ENCODE measurements at places on chromosomes 11 and 22.
A peak's percentile ranks its signal among the peaks of the same experiment; 100 is the strongest.

DNA sequence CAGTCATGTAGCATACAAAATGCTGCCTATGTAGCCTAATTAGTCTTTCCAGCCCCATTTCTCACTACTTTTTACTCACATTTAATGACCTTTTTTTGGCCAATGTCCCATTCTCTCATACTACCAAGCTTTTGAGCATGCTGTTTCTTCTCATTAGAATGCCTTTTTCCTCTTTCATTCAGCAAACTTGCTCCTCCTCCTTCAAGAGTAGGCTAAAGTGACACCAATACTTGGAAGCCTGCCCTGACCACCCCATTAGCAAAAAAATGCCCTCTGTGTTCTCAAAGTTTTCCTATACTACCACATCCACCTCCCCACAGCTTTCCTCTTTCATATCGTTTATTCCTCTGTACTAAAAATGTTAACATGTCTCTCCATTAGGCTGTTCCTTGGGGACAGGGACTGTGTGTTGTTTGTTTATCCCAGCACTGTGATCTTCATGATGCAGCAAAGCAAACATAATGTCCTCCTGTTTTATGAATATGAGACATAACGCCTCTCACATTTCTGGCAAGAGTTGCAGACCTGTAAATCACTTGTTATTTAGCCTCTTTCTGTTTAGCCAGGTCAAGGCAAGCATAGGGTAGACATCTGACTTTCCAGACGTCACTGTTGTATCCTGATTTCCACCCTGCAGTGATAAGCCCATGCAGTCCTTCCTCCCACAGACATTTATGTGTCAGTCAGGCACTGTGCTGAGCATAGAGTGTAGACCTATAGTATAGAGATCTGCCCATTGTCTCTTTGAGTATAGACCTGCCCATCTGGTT, 62.0 kb upstream of the UCP3 start:
- no peak for DNase-seq

GRCh38 chr11:34823639-34824038, 92.5 kb downstream of the APIP start:
- no peak for DNase-seq

GRCh38 chr11:62921573-62922188, 518 bp upstream of the CHRM1 start:
- no peak for DNase-seq

- no peak for DNase-seq
Observed at GRCh38 chr22:20661473-20661872, 112.4 kb upstream of the SERPIND1 start.

DNA sequence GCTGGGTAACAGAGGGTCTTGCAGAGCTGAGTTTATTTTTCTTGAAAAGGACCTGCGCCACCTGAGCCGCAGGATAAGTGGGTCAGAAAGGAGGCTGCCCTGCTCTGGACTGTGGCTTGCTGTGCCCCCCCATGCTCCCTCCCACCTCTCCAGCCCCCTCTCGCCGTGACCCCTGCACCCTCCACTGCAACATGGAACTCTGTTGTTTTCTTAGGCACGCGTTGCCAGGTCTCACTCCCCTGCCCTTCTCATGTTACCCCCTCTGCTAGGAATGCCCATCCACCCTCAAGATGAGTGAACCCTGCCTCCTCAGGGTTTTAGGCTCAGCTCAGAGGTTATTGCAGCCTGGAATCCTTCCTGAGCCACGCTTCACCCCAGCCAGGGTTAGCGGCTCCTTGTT, 10.8 kb downstream of the ETS1 start:
- DNase-seq = no peak

DNA sequence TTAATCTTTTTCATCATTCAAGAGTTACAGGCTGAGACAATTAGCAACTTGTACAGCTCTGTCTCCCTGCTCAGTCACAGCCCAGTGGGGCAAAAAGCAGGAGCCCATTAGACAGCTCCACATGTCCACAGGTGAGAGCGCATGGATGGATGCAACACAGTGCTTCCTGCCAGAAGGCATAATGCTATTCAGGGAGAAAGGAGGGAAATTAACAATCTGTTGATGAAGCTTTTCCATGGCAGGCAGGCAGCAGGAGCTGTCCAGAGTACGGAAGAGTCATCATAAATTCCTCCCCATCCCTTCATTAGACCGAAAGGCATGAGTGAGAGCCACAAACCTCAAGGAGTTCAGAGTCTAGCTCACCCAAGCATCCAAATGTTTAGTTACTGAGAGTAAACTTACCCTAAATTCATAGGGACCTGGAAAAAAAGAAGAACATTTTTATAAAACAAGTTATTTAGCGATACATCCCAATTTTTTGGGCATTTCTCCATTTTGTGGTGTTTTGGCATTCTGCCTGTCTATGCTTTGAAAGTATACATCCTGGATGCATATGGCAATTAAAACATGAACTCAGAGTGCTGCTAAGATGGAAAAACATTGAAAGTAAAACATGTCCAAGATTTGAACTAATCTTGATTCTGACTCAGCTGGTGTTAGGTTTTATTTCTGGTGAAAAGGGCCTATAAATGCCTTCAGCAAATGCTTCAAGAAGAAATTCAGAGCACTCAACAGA, 428.1 kb downstream of the OPCML start:
- no peak for DNase-seq

DNA sequence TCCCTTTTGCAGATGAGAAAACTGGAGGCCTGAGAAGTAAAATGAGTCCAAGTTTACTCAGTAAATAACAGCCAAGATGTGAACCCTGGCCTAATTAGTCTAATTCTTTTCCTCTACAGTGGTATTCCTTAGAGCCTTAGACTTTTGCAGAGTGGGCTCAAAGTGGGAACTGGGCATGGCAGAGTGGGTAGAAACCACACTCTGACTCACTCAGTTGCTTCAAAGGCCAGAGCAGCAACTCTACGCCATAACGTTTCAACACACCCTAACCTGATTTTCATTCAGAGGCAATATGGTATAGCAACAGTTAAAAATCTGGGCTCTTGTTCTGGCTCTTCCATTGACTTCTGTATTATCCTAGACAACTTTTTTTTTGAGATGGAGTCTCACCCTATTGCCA, 2.8 kb downstream of the THRSP start:
- DNase-seq = no peak

GRCh38 chr11:3865388-3866193, 10.1 kb downstream of the STIM1 start:
- DNase-seq = no peak

DNA sequence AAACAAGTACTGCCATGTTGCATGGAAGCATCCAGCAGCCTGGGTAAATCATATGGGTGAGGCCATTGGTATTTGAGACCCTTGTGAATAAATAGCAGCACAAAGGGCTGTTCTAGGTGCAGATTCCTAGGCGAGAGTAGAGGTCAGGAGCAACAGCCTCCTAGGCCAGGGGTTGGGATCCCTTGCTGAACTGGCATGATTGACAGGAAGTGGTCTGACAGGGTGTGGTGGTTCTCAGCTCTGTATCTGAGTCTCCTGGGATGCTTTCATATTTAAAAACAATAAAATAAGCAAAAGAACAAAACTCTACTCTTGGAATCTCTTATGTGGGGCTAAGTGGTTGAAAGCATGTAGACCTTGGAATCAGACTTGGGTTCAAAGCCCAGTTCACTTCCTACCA, 35.8 kb downstream of the INSC start:
- no peak for DNase-seq

- DNase-seq = no peak
Observed at GRCh38 chr11:12127206-12127898, 17.0 kb downstream of the MICAL2 start.

- no peak for DNase-seq
Observed at GRCh38 chr11:20015529-20016427, 144.5 kb downstream of the DBX1 start.

- no peak for DNase-seq
Observed at GRCh38 chr11:122192634-122193255, 76.7 kb upstream of the BLID start.

DNA sequence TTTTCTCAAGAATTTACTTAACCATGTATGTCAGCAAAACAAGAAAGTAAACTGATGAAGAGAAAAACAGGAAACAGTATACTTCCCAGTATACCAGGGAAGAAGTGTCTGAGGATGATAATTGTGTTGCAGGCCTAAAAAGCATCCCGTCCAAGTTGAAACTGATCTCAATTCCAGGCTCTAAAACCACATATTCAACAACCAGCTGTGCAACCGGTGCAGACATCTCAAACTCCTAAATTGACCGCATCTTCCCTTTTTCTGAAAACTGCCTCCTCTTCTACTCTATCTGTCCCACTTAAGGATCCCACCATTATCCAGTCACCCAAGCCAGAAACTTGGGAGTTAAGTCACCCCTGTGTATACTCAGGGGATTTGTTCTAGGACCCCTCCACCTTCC, 47.2 kb downstream of the CCDC83 start:
- no peak for DNase-seq

- DNase-seq = no peak
Observed at GRCh38 chr22:28021998-28022660, 103.1 kb upstream of the PITPNB start.

- peak; percentile 84 for DNase-seq
Observed at GRCh38 chr22:36377022-36377631, 10.6 kb downstream of the MYH9 start.

DNA sequence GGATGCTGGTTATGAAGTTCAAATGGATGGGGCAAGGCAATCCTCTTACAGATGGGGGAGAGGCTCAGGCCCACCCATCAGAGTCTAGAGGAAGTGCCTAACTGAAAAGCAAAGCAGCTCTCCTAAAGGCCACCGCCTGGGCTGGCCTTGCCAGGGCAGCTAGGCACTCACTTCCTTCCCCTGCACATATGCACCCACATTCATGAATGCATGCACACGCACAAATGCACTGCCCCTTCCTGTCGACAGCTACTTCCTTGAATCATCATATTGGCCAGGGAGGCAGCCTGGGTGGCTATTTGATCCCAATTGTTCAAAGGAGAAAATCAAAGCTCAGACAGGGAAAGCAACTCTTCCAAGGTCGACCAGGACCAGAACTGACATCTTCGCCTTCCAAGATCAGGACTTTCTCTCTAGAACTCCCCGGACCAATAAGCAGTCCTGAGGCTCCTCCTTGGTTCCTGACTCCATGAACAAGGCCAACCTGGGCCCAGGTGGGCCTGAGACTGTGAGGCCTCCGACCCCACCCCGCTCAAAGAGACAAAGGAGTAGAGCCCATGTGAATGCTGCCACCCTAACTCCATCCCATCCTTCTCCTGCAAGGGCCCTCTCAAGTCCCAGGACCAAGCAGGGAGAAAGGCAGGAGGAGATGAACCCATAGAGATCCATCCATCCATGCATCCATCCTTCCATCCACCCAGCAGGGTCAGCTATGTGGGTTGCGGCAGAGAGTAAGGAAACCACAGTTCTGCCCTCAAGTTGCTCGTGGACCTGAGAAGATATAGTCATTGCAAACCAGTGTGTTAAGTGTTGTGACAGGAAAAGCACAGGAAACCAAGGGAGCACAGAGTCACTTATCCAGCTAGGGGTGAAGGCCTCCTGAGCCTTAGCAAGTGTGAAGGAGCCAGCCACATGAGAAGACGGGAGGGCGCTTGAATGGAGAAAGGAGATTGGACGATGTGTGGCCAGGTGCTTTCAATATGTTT, 35.4 kb upstream of the LMO1 start:
- DNase-seq = no peak

DNA sequence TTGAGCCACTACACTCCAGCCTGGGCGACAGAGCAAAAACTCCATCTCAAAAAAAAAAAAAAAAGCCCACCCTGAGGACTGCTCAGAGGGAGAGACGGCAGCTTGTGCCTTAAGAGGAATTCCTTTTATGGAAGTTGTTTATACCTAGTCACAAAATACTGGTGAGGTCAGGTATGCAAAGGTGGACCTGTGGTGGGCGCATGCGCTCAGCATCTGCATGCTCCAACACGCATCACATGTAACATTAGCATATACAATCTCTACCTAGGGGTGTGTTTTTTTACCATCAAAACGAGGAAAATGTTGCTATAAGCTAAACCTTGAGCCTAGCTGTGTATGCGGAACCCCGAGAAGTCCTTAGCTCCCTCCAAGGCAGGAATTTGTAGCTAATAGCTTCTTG, 6.8 kb upstream of the SART1 start:
- no peak for DNase-seq

GRCh38 chr22:30943368-30943767, 25.2 kb downstream of the MORC2 start:
- DNase-seq = peak; percentile 66

DNA sequence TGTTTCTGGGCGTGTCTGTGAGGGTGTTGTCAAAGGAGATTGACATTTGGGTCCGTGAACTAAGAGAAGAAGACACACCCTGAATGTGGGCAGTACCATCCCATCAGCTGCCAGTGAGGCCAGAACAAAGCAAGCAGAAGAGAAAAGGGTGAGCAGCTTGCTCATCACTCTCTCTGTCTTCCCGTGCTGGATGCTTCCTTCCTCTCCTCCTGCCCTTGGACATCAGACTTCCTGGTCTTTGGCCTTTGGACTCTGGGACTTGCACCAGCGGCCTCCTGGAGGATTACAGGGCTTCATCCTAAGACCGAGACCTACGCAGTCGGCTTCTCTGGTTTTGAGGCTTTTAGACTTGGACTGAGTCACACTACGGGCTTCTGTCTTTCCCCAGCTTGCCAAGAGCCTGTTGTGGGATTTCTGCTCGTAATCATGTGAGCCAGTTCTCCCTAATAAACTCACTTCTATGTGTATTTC, 18.8 kb downstream of the APOL2 start:
- no peak for DNase-seq

DNA sequence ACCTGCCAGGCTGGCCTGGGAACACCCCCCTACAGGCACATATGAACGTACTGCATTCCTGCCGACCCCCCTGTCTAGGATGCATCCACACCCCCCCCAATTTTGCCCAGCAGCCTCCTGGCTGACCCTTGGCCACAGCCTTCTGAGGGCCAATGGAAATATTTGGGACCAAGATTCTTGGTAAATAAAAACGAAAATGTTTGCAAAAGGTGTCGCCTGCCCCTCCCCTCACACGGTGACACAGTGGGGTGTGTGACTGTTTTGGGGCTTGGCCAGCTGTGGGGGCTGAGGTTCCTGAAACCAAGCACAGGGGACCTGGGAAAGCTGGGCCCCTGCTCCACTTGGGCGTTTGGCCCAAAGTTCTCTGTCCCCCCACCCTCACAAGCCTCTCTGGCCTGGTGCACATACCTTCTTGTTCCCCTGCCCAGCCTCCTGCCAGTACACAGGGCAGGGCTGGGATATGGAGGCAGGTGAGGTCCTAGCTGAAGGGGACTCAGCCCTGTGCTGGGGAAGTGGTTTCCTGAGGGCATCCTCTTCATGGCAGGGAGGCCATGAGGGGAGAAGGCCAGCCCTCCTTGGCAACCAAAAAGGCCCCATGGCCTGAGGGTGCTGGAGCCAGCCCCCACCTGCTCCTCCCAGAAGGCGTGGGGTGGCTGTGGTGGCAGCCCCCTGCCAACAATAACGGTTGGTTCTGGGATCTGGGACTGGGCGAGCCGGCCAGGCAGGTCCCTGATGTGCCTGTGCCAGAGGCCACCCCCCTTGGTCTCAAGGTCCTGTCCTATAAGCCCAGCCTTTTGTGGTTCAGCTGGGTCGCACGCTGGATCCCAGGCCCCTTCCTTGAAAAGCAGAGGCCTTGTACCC, 2.1 kb upstream of the CRACR2B start:
- DNase-seq = no peak
